ENCODE measurements at places on chromosomes 5 and 9.

- no peak for DNase-seq
These were observed 11.2 kb upstream of the GFPT2 start for GRCh38 chr5:180364306-180364856.

DNA sequence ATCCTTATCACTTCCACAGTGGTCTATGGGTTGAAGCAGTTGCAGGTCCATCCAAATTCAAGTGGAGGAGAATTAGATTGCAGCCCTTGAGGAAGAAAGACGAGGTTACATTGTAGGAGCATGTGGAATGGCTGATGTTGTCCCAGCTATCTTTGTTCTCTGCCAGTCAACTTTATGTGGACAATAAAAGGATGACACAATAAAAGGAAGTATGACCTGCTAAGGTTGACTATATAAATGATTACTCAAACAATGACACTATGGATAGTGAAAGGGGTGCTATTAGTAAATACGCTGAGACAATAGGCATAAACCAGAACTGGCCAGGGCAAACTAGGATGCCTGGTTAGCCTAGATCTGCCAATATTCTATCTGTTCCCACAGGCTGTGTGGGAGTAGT is 12.8 kb upstream of the ZNF618 start:
- no peak for DNase-seq

DNA sequence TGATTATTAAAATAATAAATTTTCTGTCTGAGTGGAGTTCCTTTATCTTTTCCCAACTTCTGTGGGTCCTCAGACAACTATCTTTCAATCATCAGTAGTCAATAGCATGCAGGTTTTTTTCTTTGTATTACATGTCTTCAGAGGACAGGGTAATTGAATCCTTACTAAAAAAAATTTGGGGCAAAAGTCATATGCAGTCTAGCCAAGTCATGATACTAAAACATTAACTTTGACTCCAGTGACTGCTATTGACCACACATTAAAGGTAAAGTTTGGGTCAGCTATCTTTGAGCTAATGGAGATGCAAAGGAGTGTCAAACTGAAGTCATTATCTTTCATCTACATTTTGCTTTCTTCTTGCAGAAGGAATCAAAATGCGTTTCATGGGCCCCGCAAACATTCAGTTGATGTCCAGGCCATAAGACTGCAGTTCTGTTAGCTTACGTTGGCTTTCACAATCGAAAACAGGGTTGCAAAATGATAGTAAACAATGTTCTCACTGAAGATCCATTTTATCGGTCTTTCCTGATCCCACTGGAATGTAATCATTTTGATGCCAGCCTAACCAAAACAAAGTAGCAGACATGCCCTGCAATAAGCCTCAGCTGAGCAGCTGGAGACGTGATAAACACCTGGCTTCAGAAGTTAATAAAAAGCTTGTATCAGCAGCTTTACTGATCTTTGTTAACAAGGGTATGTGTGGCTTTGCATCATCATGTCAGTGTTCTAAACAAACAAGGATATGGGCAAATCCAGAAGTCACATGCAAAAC is 186.1 kb upstream of the PRLR start:
- DNase-seq: no peak

DNA sequence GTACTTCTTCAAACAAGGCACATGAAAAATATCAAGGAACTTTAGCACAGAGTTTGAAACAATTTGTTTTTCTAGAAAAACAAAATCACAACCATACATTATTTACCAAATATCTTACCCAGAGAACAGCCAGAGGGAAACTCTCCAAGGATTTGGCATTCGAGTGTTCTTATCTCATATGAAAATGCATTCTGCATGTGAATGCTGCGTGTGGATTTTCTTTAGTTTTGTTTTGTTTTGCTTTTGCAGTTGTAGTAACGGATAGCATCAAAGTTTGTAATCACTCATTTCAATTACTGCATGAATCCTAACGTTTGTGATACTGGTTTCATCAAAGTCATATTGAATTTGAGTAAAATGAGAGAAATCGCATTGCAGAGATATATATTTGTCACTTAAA is 28.0 kb downstream of the ADAMTSL1 start:
- no peak for DNase-seq

- no peak for DNase-seq
These were observed 17.7 kb downstream of the BRD8 start for GRCh38 chr5:138160706-138161105.

DNA sequence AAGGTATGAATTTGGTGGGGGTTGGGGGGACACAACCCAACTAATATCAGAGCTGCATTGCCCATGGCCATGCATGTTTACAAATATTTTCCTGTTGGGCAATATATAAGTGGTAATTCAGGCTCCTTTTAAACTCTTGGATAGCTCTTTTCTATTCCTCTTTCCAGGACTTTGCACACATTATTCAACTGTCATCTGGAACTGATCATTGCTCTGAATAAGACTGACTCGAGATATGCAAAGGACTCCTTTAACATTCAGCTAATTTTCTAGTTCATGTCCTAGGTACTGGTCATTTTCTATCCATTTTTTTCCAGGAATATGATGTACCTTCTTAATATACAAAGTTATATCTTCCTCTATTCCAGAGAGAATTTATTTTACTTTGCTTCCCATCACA is 89.5 kb upstream of the STK32A start:
- no peak for DNase-seq

DNA sequence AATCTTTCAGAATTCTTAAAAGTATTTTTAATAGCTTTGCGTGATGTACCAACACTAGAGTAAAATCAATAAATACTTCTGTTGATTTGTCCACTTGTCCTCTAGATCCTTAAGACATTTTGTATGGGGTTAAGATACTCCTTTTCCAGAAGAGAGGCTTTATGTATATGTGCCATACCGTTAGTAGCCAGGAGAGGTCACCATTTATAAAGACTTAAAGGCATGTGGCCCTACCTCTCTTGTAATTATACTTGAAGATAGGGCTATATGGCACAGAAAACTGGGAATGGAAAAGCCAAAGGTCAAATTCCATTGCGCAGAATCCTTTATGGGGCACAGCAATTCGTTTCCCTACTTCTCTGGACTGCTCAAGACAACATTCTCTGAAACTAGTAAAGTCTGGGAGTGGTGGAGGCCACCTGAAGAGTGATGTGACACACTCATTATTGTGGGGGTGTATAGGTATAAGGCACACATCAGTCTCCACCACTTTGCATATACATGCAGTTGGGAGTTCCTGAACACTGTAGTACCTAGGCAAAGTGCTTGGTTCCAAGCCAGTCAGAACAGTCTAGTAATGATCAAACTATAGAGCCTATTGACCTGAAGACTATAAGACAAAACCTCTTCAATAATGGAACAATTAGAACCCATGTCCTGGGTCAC is 140.1 kb upstream of the FBXL17 start:
- no peak for DNase-seq

DNA sequence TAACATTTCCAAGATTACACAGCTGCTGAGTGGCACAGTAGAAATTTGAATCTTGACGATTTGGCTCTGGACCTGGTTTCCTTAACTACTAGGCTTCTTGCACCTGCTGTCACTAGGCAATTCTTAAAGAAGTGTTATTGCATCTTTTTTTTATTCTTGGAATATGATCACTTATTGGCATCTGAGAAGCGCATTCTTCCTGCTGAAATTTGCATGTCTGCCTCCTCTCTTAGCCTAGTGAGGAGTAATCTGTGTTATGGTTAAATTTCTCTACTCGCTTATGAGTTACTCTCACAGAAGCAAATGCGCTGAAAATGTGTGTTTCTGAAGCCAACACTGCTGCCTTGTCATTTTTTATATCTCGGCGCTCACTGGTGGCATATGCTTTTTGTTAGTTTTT is 89.3 kb downstream of the WDR41 start:
- DNase-seq: no peak

DNA sequence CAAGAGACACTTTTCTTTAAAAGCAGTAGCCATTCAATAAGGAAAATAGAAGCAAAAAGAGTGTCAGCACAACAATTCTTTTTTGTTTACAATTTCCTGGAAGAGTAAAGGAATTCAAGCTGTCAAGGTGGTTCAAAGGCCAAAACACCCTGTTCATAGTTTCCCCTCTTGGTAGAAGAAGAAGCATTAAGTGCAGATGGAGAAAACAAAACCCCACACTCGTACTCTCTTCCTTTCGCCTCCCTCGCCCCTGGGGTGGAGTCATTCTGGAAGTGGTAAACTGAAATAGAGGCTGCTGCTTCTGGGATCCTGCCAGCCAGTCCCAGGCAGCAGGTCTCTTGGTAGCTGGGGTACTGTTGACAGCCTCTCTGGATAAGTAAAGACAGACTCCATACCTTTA is 105.0 kb downstream of the ANKRD55 start:
- DNase-seq: no peak

GRCh38 chr5:75720882-75721281 is 3.6 kb upstream of the POC5 start:
- no peak for DNase-seq

- no peak for DNase-seq
These were observed 127.7 kb downstream of the DIRAS2 start for GRCh38 chr9:90514877-90515276.

DNA sequence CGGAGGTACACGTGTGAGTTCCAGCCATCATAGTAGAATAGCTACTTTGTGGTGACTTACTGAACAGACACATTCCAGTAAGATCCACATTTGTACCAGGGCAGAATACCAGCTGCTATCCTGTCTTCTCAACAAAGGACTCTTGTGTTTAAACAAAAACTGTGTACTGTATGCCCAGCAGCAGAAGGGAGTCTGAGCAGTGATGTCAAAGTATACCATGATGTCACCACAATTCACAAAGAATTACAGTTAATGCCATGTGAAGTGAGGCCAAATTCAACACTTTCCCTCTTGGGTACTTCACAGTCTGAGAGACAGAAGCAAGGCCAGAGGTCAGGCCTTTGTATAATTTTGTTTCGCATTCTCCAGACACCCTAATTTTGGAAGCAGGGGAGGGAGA is 137.0 kb downstream of the ADAMTSL1 start:
- no peak for DNase-seq

DNA sequence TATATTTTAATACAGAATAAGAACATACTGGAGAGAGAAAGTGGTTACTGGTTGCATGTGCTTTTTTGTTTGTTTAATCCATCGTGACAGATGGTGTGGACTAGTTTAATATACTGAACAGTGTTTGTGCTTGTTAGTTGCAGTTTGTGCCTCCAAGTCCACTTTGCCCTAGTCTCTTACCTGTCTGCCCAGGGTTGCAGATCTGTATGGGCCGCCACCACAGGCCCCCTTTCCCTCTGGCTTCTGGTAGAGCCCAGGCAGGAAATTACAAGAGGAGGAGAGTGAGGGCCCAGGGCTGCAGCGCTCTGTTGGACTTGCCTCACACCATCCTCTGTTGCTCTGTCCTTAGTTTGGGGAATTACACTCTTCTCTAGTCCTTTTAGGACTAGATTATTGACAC is 166.4 kb downstream of the KDM4C start:
- DNase-seq: no peak

DNA sequence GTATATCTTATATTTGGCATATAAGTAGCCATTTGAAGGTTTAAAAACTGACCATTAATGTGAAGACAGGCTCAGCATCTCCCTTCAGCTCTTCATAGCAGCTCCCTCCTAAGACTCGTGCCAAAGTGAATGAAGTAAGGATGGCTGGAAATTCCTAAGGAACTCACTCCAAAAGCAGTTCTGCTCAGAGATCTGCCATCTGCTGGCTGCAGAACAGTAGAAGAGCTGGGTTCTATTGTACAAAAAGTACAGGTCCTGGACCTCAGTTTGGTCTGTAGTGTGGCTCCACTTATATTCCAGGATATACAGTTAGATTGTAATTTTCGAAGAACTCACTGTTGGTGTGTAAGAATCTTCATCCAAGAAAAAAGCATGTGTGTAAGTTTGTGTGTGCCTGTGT is 104.9 kb upstream of the RUSC2 start:
- no peak for DNase-seq

GRCh38 chr9:106738109-106738508 is 124.9 kb upstream of the ZNF462 start:
- no peak for DNase-seq

GRCh38 chr5:50300878-50301277 is 140.2 kb downstream of the EMB start:
- no peak for DNase-seq

DNA sequence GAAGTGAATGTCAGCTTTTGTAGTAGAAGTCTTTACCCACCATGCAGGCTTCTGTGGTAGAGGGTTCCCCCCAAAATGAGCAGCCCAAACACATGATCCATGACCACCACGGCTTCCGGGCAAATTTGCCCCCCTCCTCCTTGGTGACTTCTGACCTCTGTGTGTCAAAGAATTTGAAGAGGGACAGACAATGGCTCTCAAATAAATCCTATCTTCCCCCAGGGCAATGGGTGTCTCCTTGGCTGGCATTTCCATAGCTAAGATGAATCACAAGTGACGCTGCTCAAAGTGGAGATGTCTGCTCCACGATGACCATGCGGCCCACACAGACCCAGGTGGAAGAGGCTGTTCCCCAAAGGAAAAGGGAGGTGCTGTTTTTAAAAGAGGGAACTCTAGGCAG is 30.2 kb upstream of the BOD1 start:
- DNase-seq: no peak
